Muscle of arm (tissue), 14 donors: ENCODE measurements at places on chromosomes 4 and X. TPM values are rescaled to one million over a fixed set of nuclear protein-coding genes. Genes with fewer than 3 reads are reported as not detected.

GRCh38 chr4:4394644-4395043 lies 7.7 kb downstream of the NSG1 start:
- no peak for DNase-seq

DNA sequence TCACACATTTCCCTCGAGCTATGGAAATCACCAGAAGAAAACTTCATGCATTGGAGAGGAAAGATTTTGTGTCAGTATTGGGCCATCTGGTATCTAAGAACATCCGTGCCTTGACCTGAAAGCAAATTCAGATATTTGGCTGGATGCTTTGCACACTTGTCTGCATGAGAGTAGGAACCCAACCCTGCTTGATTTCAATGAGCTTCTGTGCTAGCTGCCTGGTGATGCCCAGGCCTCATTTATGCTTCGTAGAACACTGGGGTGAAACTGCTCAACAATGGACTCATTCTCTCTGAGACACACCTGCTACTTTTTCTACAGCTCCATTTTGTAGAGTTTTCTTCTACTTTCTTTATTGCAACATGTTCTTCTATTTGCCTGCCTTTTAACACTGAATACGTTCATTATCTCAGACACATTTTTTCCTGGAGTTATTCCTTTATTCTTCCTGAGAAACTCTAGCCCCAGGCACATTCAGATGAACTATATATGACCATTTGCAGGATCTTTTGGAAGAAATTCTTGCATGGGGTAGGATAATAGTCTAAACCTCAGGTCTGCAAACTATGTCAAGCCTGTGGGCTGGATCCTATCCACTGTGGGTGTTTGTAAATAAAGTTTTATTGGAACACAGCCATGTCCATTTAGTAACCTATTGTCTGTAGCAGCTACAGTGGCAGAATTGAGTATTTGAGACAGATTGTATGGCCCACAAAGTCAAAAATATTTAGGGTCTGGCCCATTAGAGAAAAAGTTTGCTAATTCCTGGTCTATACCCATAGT lies 83.8 kb upstream of the CLCN4 start:
- no peak for DNase-seq

- no peak for DNase-seq
These were observed 39.9 kb downstream of the MTTP start for GRCh38 chr4:99614491-99614890.

Gene RHOXF2B
- 0.08 TPM for polyA plus RNA-seq

DNA sequence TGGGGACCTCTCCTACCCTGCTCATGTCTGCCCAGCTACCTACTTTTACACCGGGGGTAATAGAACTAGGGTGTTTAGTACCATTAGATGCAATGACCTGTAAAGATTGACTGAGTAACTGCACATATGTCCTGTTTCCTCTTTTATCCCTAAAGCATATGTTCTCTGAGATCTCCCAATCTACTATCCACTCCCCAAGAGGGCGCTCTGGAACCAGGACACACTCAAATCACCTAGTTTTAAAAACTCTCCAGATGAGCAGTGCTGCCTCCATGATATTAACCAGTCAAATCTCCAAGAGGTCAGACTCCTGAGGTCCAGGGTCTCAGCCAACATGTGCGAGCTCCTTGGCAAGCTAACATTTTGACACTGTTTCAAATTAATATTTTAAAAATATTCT lies 87.0 kb upstream of the TSPAN5 start:
- no peak for DNase-seq

DNA sequence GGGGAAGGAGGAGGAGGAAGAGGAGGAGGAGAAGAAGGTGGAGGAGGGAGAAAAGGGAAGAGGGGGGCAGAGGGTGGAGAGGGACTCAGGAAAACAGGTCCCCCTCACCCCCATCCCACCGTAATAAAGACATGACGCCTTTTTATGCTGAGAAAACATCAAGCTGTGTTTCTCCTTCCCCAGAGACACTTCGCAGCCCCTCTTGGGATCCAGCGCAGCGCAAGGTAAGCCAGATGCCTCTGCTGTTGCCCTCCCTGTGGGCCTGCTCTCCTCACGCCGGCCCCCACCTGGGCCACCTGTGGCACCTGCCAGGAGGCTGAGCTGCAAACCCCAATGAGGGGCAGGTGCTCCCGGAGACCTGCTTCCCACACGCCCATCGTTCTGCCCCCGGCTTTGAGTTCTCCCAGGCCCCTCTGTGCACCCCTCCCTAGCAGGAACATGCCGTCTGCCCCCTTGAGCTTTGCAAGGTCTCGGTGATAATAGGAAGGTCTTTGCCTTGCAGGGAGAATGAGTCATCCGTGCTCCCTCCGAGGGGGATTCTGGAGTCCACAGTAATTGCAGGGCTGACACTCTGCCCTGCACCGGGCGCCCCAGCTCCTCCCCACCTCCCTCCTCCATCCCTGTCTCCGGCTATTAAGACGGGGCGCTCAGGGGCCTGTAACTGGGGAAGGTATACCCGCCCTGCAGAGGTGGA lies 45.3 kb upstream of the SHOX start:
- no peak for DNase-seq

- no peak for DNase-seq
These were observed 56.8 kb downstream of the TSPAN7 start for GRCh38 chrX:38618180-38618579.

DNA sequence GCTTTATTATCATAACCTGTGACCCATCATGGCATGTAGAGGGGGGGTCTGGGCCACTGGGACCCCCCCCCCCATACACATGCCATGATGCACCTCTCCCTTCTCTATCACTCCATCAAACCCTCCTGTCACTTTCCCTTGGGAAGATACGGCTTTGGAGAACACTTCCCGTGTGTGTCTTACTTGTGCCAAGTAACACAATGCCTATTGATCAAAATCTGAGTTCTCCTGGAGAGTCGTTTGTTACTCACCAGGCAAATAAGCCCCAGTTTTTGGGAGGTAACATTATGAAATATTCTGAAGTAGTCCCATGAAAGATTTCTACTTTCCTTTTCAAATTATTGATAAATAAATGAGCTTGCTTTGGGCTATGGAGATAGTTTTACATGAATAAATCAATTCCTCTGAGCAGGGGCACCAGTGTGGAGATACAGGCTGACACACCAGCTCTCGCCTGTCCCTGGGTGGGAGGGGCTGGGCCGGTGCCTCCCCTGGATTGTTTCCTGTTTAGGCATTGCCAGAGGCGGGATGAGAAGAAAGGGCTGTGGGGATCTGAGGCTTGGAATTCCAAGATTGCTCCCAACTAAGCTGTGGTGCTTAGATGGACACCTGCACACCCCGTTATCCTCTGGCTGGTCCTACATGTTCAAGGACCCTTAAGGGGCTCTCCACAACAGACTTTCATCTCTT lies 63.2 kb upstream of the WWC2 start:
- no peak for DNase-seq

- DNase-seq = no peak
These were observed 470.8 kb downstream of the NKX6-1 start for GRCh38 chr4:84028340-84028739.

GRCh38 chrX:131752493-131753198 lies 208.8 kb downstream of the OR13H1 start:
- DNase-seq = peak; percentile 94

- no peak for DNase-seq
These were observed 14.9 kb upstream of the UGDH start for GRCh38 chr4:39541987-39542610.

- DNase-seq = no peak
These were observed 1.0 kb downstream of the CDS1 start for GRCh38 chr4:84583876-84584380.

DNA sequence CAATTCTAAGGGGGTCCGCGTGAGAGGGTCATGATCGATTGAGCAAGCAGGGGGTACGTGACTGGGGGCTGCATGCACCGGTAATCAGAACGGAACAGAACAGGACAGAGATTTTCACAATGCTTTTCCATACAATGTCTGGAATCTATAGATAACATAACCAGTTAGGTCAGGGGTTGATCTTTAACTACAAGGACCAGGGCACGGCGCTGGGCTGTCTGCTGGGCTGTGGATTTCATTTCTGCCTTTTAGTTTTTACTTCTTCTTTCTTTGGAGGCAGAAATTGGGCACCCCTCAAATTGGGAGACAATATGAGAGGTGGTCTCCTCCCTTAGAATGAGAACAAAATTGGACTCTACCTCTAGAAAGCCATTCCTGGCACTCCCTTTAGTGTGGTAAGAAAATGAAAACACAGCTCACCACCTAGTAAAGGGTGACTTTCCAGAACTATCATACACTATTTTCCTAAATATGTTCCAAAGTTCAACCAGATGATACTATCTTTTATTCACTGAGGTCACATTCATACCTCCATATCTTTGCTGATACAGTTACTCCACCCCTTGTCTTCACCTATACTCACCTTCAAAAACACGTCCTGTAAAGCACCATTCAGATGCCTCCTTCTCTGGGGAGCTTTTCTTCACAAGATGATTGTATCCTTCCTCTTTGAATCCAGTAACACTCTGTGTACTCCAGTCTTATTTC lies 1058.3 kb upstream of the SLIT2 start:
- no peak for DNase-seq

- DNase-seq = no peak
These were observed 135.9 kb upstream of the SPANXB1 start for GRCh38 chrX:140866446-140866845.

GRCh38 chr4:145679520-145679919 lies 426 bp upstream of the C4orf51 start:
- peak; percentile 18 for DNase-seq

- peak; percentile 95 for DNase-seq
These were observed 4.8 kb upstream of the PRICKLE3 start for GRCh38 chrX:49190821-49191573.

Gene ANXA10
- not detected for polyA plus RNA-seq

- DNase-seq = no peak
These were observed 26.3 kb upstream of the UBA6 start for GRCh38 chr4:67727124-67727850.

- no peak for DNase-seq
These were observed 694.1 kb upstream of the ADGRL3 start for GRCh38 chr4:60506061-60506460.

GRCh38 chrX:68997911-68998310 lies 167.3 kb downstream of the PJA1 start:
- DNase-seq = peak; percentile 66

DNA sequence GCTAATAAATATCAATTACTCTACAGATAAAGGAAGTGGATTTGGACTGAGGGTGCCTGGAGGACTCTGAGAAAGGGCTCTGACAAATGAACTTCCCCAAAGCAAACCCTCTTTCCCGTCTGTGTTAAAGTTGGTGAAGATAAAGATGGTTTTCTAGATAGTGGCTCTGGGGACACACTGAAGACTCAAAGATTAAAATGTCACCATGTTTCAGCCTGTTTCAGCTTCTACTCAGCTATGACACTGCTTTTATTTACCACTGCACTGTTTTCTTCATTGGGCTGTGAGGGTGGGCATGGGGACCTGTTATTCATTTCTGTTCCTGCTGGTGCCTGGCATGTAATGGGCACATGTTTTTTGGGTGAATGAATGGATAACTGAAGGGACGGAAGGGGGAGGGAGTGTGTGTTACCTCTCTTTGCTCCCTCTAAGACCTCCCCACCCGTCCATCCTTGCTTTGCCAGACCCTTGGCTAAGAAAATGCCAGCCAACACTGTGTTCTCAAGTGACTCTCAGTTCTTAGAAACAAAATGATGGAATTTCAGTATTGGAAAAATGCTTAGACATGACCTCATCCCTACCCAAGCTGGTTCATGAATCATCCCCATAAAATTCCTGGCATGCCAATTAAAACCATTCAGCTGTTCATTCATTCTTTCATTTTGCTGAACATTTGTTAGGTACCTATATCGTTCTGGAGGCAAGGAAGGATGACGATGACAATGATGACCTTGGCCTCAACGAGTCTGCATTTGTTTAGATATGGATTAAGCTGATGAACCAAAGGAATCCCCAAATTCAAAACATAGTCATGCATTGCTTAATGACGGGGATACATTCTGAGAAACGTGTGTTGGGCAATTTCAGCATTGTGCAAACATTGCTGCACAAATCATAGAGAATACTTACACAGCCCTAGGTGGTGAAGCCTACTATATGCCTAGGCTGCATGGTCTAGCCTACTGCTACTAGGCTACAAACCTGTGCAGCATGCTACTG lies 13.4 kb upstream of the STK32B start:
- DNase-seq = no peak

DNA sequence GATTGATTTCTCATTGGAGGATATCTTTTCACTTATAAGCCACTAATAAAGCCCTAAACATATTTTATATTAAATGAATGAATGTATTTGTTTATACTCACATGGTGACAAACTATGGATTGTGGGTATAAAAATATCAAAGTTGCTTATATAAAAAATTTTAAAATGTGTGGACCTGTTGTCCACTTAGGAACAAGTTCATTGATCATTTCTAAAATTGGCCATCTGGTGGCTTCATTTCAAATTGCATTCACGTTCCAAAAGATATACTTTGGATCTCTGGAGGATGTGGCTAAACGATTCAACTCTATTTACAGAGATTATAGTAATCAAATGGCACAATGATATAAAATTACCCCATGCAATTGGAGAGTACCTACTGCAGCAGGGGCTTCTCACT lies 32.5 kb downstream of the FSTL5 start:
- no peak for DNase-seq

DNA sequence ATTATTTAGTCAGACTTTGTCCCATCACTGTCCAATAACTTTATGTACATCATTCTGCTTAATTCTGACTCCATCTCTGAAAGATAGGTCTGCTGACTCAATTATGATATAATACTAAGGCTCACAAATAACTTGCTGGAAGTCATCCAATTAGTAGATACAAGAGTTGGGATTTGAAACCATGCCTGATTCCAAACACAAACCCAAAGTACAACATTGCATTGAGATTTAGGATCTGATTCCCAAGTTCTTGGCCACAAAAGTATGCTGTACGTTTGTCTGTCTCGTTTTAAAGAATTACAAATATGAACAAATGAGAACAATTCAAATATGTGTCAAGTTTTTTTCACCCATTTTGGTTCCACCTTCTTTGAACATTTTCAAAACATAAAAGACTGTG lies 108.8 kb downstream of the AMELX start:
- no peak for DNase-seq

- DNase-seq = no peak
These were observed 9.2 kb downstream of the GUCY1A1 start for GRCh38 chr4:155675709-155676429.

DNA sequence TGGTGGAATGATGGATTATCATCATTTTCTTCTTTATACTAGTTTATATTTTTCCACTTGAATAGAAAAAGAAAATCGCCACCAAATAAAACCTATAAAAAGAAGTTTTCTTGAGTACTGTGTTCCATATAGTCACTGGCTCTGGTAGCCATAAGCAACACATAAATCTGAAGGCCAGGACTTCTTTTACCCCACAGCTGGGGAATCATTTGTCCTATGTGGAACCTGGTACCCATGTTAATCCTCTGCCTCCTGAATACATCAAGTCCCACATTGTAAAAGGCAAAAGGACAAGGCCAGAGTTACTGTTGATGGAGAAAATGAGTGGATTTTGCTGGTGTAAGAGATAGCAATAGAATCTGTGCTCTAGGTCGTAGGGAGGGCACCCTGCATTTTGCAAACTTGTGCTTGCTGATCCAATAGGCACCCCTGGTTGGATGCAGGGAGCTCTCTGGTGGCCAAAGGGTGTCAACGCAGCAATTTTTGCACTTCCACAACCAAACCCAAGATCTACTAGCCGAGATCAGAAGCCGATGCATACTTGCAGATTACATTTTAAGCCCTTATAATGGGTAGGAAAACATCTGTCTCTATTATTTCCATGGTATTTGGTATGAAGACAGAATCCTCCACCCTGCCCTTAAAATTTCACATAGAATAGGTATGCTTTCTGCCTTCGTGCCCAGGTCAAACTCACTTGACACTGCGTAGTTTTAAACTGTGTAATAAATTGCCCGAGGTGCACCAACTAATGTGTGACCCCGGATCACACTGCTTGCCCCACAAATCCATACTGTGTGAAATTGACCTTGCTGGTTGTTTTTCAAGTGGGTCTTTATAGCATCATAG lies 146.2 kb upstream of the SCML1 start:
- DNase-seq = peak; percentile 53

- DNase-seq = no peak
These were observed 209.9 kb upstream of the ETNPPL start for GRCh38 chr4:108972613-108973283.
